ENCODE measurements at places on chromosomes 5 and 9.
A peak's percentile ranks its signal among the peaks of the same experiment; 100 is the strongest.

GRCh38 chr9:137535120-137535428, 15.1 kb downstream of the PNPLA7 start:
- no peak for DNase-seq

DNA sequence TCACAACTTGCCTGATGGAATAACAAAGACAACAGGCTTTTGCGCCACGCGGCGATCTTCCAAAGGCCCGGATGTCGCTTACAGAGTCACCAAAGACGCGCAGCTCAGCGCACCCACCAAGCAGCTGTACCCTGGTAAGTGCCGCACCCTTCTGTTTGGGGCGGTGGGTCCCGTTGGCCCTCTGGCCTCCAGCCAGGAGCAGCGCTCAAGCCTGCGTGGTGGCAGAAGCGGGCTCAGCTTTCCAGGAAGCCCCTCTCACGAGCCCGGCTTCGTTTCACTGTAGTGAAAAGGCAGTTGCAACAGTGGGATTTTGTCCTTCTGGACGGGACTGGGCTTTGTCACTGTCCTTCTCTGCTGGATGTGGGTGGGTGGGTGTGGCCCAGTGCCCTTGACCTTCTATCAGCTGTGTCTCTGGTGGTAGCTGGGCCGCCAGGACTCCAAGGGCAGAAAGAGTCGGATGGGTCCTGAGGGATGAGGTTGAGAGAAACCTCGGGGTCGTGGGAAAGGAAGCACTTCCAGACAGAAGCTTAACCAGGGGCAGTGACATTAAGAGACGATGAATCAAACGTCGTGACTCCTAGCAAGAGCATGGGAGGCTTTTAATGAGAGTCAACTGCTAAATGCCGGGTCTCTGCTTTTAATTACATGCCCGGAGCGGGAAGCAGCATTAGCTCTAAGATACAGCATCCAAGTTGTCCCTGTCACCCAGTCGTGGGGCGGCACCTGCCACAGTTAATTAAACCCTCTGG, 49.5 kb downstream of the COL5A1 start:
- no peak for DNase-seq

GRCh38 chr9:36787709-36788108, 215.0 kb downstream of the MELK start:
- DNase-seq: no peak

GRCh38 chr5:131622633-131623032, 12.4 kb downstream of the RAPGEF6 start:
- no peak for DNase-seq

DNA sequence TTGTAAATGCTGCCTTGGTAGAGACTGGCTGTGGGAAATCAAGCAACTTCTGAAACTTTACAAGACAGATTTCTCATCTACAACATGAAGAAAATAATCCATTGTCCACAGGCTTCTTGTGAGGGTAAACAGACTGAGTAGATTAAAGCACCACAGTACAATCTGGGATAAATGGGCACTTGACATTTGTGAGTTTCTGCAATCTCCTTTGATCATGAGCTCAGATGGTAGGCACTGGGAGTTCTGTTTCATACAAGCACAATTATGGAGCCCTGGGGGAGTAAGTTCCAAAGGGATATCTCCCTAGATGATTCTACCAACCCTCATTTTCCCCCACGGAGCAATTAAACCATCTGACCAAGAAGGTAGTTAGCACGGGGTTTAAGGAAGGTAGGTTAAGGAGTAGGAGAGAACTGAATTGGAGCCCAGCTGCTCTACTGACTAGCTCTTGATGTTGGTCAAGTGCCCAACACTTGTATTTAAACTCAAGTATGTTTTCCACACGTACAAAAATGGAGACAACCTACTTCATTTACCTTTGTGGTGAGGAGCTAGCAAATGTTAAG, 479.5 kb upstream of the TNC start:
- DNase-seq: peak; percentile 22

GRCh38 chr5:132238901-132239500, 11.3 kb upstream of the P4HA2 start:
- DNase-seq: no peak

DNA sequence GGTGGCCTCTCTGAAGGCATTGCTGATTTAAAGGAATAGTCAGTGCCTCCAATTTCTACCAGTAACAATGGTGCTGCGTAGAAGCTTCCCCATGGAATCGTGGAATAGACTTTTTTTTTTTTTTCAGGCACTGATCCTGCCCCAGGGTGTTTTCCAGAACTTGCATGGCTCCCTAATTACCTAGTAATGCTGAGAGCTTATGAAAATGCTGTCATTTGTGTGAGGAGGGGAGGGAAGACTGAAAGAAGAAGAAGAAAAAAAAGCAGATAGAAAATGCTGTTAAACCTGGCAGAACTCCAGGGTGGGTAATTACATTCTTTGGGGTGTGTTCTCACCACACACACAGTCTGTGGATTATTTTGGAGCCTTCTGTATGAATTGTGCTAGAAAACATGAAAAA, 4.8 kb upstream of the GRIA1 start:
- no peak for DNase-seq

- no peak for DNase-seq
Measured at GRCh38 chr5:107464876-107465275, 205.9 kb downstream of the EFNA5 start.

- DNase-seq: no peak
Measured at GRCh38 chr5:79418276-79418675, 95.7 kb downstream of the HOMER1 start.

- DNase-seq: no peak
Measured at GRCh38 chr5:172484664-172485063, 30.3 kb upstream of the SH3PXD2B start.

GRCh38 chr5:134046801-134047686, 42.3 kb upstream of the VDAC1 start:
- no peak for DNase-seq

GRCh38 chr9:16884373-16884772, 13.9 kb upstream of the BNC2 start:
- no peak for DNase-seq

GRCh38 chr9:89483592-89484474, 14.1 kb downstream of the SEMA4D start:
- DNase-seq: no peak

- no peak for DNase-seq
Measured at GRCh38 chr5:27241564-27242257, 203.3 kb upstream of the CDH9 start.

DNA sequence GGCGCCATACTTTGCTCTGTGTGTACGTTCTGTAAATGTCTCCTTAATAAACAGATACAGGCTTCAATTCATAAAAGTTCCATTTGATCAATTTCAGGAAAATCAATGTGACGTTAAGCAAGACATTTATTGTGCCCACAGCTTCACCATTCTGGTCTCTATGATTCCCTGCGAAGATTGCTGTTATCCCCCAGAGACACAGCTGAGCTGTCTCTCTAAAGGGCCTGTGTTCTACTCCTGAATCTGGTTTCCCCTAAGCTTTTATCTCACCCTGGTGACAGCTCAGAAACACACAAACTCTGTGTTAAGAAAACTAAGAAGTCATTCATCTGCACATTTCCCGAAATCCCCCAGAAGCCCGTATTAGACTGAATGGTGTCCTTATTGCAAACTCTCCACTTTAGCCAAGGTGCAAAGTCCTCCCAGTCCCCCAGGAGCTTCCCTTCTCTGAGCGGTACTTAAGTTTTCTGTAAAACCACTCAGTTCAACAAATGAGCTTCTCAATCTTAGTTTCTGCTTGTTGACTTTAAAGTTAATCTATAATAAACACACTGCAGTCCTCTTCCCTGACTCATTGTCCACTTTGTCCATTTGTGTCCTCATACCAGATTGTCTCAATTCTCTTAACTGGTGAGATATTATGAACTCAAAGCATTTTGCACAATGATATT, 1.4 kb upstream of the C5orf15 start:
- no peak for DNase-seq

GRCh38 chr5:89315286-89316100, 432.5 kb upstream of the MEF2C start:
- DNase-seq: peak; percentile 29

GRCh38 chr9:13181652-13182051, 97.8 kb downstream of the MPDZ start:
- no peak for DNase-seq

DNA sequence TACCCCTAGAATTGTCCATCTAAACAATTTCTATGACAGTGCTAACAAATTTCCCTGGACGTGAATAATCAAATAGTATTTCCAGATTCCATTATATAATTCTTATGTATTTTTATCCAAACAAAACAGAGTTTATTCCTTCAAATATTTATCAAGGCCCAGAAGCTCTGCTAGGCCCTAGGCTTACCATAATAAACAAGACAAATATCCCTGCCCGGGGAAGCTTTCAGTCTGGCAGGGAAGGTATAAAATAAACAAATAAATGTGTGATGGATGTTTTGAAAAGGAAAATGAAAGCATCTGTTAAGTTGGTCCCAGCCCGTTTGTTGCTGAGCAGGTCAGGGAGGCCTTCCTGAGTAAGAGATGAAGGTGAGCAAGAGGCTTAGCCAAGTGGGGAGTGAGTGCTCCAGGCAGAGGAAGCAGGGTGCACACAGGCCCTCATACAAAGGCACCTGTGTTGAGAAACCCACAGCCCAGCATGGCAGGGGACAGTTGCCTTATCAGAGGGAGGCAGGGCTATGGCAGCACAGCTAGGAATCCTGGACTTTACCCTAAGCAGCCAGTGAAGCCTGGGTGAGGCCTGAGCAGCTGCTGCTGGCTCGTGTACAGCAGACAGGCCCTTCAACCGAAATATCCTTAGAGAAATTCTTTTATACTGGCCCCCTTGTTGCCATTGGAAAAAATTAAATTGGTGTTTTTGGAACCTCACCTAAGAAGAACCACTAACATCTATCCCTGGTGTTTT, 7.7 kb upstream of the SLC35D2 start:
- DNase-seq: no peak

DNA sequence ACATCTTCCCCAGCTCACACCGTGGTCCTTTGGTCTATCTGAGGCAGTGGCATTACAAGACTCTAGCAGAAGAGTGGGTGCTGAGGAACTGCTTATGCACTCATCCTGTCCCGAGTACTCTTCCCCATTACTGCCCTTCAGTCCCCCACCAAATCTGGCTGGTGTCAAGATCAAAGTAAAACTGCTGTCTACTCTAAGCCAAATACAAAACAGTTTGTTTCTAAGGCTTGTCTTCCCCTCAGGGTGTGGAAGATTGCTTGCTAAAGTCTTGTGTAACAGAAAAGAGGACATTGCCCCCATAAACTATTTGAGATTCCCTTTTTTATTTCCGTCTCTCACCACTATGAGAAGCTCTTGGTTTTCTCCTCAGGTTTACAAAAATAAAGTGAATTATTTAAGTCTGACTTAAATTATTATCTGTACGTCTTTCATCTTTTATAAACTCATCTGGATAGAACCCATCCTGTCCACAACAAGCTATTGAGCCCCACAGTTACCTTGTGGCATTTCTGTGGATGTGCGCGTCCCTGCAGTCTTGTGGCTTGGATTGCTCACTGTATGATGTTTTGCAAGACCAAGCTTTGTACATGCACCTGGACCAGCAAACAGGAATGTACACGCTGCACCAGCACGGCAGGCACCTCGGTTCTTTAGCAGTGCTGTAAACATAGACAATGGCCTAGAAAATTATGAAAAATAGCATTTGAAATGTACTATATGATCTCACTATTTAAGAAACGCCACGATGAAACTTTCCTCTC, 61.0 kb downstream of the CYSTM1 start:
- DNase-seq: no peak

GRCh38 chr5:179333796-179334761, 11.2 kb downstream of the ADAMTS2 start:
- DNase-seq: no peak

GRCh38 chr9:7332780-7333179, 466.8 kb downstream of the DMAC1 start:
- DNase-seq: no peak

- DNase-seq: no peak
Measured at GRCh38 chr5:83956386-83956785, 235.7 kb upstream of the HAPLN1 start.

GRCh38 chr5:1570975-1571374, 47.2 kb upstream of the LPCAT1 start:
- DNase-seq: no peak

- no peak for DNase-seq
Measured at GRCh38 chr5:10642367-10642766, 78.5 kb downstream of the ANKRD33B start.

DNA sequence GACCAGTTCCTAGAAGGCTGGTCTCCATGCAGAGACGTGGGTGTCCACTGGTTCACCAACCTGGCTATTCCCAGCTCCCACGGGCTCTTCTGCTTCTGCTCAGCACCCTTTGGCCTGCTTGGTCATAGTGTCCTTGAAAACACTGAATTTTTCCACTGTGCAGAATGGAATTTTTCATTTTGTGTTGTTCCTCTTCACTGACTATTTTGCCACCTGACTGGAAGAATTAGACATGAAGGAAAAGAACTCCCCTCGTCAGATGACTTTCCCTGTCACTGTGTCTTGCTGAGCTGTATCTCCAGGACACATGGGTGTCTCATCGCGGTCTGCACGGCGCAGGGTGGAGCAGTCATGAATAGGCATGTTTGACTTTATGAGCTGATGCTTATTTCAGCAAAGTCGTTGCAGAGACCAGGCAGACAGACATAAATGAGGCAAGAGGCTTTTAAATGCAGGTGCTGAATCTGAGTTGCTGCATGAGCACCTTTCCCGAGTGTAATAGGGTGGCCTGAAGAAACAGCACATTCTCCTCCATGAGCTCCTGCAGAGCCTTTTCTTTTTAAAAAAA, 50.2 kb upstream of the SEMA4D start:
- no peak for DNase-seq

DNA sequence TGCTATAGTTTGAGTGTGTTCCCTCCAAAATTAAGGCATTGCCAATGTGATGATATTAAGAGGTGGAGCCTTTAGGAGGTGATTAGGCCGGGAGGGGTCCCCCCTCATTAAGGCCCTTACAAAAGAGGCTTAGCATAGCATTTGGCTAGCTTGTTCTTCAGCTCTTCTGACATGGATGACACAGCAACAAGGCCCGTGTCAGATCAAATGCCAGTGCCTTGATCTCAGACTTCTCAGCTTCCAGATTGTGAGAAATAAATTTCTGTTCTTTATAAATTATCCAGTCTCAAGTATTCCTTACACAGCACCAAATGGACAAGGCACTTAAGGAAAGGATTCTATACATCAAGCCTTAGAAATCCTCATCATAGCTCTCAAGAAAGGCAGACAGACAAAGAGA, 31.8 kb downstream of the SLC38A9 start:
- DNase-seq: no peak

DNA sequence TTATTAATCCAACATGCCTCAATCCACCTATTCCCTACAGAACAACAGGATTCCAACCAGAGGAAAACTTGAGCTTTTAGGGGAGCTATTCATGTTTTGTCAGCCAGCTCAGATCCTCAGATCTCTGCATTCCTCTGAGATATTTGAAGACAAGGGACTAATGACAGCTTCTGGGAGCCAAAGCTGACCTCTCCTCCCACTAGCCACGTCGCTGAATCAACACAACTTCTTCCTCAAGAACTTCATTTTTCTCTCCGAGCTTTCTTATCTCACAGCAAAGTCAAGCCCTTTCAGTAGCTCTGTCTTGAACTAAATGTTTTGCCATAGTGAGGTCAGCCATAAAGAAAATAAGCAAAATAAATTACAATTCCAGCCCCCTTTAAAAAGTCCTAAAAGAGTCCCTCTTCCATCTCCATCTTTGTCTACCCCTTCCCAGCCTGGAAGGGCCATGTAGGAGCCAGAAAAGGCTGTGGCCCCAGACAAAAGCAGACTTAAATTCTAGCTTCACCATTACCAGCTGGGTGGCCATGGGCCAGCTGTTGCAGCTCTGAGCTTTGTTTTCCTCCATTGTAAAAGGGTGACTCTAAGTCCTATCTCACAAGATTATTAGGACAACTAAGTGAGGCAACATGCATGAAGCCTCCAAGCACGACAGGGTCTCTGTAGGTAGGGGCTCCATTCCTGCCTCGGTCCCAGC, 65.0 kb downstream of the HSD17B3 start:
- no peak for DNase-seq

- DNase-seq: no peak
Measured at GRCh38 chr9:88236511-88237478, 98.5 kb upstream of the SPATA31C2 start.
